Activated CD8-positive, alpha-beta memory T cell treated with anti-CD3 and anti-CD28 coated beads for 1 hour (primary cell): ENCODE measurements at places on chromosomes 7 and 10.

- DNase-seq, result no peak
These were observed 447.3 kb downstream of the ADRA2A start for GRCh38 chr10:111524134-111524533.

DNA sequence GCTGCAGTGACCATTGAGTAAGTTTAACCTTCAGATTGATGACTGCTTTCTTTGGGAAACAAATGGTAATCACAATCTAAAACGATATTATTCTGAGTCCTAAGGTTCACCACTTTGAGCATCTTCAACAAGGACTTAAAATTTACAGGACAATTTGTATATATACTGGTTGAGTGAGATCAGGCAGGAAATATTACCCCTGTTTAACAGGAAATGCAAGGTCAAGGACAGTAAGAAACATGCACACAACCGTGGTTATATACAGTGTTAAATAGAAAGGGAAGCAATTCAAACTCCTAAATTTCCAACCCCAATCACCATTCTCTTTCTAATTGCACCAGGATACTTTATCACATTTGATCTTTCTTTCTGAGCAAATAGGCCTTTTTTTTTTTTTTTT is 96.1 kb downstream of the ZNF277 start:
- DNase-seq, result no peak

GRCh38 chr10:34808801-34809745 is 6.0 kb downstream of the PARD3 start:
- no peak for DNase-seq

DNA sequence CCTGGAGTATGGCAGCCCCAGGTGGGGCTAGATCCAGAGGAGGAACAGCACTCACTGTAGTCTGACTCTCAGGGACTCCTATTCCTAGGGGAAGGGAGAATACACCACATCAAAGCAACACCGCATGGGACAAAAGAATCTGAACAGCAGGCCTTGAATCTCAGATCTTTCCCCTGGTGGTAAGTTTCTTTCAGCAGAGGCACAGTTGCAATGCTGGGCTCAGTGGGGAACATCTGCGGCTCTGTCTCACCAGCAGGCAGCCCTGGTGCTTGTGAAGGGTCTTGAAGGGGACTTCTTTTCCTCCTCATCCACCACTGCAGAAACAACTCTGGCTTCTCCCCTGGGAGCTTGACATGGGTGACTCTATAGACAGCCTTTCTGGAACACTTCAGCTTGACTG is 111.2 kb upstream of the ARHGAP21 start:
- DNase-seq, result no peak

DNA sequence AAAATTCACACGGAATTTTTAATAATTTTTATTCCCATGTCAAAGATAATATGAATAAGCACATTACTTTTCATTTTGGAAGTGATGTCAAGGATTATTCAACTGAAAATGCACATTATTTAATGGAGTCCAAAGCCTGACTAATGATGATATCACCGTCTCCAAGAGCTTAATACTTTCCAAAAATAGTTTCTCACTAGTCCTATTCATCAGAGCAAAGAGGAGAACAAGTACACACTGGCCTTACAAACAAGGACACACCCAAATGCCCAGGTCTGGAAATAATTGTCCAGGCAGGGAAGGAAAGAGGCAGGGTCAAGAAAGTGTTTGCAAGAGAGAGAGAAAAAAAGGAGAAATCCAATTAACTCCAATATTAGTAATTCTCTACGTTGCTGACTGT is 216.8 kb upstream of the CCDC6 start:
- no peak for DNase-seq

GRCh38 chr7:51182636-51183166 is 133.9 kb downstream of the COBL start:
- DNase-seq, result no peak

DNA sequence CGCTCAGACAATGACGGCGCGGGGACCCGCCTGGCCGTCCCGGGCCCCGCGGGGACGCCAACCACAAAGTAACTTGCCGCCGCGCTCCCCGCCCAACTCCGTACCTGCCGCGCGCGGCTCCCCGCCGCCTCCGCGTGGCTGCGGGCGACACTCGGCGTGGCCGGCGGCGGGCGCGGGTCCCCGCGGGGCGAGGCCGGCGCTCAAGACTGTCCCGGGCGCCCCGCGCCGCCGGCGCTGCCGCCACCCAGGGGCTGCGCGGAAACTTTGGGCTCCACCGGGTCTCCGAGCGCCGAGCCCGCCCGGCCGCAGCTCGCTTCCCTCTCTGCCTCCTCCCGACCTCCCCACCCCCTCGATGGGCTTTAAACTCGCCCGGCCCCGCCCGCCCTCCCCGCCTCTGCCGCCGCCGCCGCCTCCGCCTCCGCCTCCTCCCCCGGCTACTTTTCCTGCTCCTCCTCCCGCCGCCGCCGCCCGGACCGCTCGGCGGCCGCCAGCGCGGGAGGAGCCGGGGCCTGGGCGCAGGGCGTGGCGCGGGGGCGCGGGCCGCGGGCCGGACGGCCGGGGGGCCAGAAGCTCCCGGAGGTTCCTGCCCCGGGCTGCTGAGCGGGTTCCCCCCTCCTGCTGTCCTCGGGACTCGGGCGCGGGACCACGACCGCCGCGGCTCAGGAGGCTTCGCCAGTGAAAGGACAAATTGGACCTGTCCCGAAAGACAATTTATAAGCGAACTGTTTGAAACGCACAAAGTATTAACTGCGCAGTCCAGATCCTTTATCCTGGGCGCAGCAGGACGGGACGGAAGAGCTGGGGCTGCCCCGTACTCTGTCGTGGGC is 10.6 kb upstream of the GRB10 start:
- no peak for DNase-seq

DNA sequence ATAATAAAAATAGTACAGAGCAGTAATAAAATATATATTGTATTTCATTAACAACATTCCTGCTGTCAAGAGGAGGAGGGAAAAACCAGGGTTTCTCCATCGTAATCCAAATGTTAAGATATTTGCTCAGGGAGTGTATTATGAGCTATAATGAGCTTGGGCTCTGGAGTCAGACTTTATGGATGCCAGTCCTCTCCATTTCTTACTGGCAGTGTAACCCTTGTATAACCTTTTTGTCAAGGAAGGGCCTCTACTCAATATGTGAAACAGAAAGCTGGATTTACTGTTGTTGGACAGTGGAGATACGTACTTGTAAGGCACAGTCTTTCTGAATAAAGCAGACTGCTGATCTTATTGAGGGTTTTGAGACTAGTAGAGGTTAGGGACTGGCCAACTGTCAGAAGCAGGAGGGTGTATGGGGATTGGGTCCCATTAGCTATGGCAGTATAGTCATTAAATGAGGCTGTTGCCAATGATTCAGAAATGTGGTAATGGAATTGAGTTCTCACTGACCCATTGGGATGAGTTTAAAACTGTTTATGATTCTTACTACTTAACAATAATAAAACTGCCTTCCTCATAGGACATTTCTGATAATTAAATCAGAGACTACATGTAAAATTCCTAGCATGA is 56.5 kb downstream of the ZNF277 start:
- DNase-seq, result no peak

- no peak for DNase-seq
These were observed 15.1 kb downstream of the URGCP start for GRCh38 chr7:43891069-43891955.

GRCh38 chr10:10778959-10779358 is 238.7 kb upstream of the CELF2 start:
- DNase-seq, result no peak

DNA sequence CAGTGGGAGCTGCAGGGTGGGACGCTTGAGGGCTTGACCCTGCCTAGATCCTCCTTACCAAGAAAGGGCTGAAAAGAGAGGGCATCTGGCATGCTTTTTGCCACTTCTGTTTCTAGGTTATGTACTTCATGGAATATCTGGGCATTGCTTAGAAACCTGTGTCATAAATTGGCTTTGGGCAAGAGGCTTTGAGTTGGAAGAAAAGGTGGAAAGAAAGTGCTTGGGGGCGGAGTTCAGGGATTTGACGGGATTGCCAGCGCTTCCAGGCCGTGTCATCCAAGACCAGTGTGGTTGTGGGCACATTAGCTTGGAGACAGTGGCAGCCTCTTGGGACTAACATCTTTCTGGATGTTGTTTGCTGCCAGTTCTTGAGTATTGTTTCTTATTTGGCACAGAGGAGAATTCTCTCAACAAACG is 825 bp downstream of the ZNF862 start:
- no peak for DNase-seq

DNA sequence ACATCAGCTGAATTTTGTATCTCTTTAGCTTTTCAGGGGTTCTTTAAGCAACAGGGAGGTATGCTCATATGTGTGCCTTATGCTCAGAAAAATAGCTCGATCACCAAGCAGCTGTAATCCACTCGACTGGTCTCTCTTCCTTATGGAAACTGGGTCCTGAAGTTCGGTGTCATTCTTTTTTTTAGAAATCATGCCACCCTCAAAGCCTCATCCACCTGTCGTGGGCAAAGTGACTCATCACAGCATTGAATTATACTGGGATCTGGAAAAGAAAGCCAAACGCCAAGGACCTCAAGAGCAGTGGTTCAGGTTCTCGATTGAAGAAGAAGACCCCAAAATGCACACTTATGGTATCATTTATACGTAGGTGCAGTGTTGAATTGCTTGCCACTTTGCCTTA is 83.6 kb downstream of the FANK1 start:
- no peak for DNase-seq

DNA sequence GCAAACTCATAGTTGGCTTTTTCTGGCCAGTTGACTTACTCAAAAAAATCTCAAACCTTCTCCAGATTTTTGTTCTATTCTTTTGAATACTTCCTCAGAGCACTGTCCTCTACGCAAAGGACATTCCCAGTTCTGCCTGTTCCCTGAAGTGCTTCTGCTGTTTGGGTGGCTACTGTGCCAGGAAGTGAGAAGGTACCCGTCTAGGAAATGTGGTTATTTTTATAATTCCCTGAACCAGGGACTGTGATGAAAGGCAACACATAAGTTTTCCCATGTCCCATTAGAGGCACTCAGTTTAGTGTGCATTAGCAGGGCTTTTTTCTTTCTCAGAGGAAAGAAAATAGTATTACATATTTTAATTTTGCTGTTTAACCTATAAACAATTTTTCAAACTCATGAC is 370.3 kb downstream of the PHTF2 start:
- DNase-seq, result no peak

- DNase-seq, result no peak
These were observed 1.6 kb downstream of the TRRAP start for GRCh38 chr7:98879979-98880315.
